ENCODE measurements at places on chromosomes 5 and 9.

- no peak for DNase-seq
Measured at GRCh38 chr5:112257976-112258375, 161.1 kb downstream of the EPB41L4A start.

GRCh38 chr5:107840161-107840560, 169.4 kb upstream of the EFNA5 start:
- DNase-seq = no peak

DNA sequence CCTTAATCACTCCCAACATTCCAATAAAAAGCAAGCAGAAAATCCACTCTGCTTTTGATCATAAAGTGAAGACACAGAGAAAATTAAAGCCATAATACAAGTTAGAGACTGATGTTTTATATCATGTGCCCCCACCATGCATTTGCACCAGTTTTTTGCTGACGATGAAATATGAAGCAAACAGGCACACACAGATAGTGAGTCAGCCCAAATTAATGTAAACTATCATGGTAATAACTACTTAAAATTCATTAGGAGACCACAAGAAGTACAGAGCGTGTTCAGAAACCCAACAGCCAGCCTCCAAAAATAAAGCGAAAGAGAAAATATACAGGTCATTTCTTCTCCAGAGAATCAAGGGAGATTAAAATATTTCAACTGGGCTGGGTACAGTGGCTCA, 46.4 kb upstream of the KDM4C start:
- peak; percentile 19 for DNase-seq

GRCh38 chr9:92035146-92035545, 80.1 kb downstream of the SPTLC1 start:
- no peak for DNase-seq

GRCh38 chr9:34426347-34427074, 31.9 kb downstream of the FAM219A start:
- no peak for DNase-seq

- DNase-seq = peak; percentile 62
Measured at GRCh38 chr5:96026406-96027041, 64.9 kb upstream of the ELL2 start.

GRCh38 chr9:131642496-131643083, 97.3 kb downstream of the PRRT1B start:
- no peak for DNase-seq

DNA sequence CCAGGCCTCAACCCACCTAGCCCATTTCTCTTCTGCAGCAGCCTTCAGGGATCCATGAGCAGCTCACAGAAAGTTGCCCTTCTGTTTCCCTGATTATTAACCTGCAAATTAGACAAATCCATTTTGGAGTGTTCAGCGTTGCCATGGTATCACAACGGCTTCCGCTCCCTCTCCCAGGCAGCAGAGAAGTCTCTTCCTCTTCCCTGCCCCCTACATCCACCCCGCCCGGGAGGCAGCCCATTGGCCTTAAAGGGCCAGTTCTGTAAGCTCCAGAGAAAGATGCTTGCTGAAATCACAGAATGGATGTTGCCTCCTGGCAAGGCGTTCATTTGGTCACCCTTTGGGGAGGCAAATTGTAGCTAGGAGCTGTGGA, 47.7 kb upstream of the BOD1 start:
- no peak for DNase-seq

- DNase-seq = peak; percentile 56
Measured at GRCh38 chr5:143685246-143685815, 126.6 kb upstream of the HMHB1 start.

- DNase-seq = no peak
Measured at GRCh38 chr5:152016421-152016820, 91.8 kb upstream of the GLRA1 start.

DNA sequence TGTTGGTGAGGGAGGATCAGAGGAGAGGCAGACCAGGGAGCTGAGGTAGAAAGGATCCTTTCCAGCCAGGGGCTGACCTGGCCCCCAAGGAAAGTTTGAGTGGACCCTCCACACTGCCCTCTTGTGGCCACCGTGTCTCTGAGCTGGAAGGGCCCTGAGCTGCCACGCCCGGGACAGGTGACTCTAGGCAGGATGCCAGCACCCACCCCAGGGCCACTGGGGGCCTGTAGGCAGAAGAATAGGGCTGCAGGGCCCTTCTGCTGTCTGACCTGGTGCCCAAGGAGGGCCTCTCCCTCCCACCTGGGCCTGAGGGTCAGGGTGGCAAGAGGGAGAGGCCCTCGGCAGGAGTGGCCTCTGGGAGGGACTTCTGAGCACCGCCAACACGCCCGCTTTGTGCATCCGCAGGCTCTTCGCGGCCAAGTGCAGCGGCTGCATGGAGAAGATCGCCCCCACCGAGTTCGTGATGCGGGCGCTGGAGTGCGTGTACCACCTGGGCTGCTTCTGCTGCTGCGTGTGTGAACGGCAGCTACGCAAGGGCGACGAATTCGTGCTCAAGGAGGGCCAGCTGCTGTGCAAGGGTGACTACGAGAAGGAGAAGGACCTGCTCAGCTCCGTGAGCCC, 76.8 kb downstream of the LMX1B start:
- no peak for DNase-seq

GRCh38 chr5:108315829-108316228, 66.1 kb downstream of the FBXL17 start:
- no peak for DNase-seq

DNA sequence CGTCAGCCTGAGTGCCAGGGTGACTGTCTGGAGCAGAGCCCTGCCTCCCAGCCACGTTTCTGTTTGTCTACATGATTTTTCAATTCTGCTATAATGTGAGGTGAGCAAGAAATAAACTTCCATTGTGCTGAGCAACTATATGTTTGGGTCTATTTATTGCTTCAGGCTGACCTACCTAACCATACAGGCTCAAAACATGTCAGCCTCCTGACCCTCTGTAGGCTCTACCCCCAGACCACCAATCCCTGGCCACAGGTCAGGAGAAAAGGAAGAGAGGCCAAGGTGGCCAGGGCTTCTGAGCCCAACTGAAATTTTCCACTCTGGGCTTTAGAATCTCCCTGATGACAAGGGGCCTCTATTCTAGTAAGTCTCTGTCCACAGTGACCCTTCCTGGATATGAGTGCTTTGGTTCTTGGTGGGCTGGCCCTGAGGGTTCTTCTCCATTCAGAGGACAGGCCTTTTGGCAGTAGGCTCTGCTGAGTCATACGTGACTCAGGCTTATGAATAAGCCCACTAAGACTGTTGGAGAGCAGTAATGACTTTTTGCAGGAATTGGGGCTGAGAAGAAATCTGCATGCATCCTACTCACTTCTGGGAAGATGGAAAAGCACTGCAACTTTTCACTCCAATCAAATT, 117.2 kb upstream of the TBCA start:
- peak; percentile 96 for DNase-seq

DNA sequence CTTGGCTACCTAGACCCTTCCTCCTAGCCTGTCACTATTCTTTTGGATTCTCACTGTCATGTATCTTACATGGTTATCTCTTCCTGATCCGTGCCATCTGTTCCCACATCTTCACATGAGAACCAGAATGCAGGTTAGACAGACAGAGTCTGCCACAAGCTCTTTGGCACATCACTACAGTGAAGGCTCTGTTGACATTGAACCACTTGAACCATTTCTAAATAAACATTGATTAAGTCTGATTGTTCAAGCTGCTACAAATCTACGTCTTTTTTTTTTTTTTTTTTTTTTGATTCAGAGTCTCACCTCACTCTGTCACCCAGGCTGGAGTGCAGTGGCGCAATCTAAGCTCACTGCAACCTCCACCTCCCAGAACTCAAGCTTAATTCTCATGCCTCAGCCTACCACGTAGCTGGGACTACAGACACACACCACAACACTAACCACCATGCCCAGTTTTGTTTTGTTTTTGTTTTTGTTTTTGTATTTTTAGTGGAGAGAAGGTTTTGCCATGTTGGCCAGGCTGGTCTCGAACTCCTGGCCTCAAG, 85.1 kb upstream of the LRRTM2 start:
- DNase-seq = no peak

- no peak for DNase-seq
Measured at GRCh38 chr5:33966805-33967204, 17.7 kb downstream of the SLC45A2 start.

DNA sequence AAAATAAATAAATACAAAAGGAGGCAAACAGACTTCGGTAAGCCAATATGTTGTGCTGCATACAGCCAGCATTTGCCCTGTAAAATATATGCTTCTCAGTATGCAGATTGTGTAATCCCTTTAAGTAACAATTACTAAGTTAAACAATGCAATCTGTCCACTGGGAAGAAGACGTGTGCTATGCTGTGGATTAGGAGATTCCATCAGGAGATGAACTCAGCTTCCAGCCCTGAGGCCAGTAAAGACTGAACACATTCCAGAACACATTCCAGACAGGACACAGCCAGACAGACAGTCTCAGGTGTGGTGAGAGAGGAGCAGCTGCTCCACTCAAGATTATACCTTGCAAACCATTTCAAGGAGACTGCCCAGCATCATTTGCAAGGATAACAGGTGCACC, 97.8 kb downstream of the MPDZ start:
- DNase-seq = no peak

GRCh38 chr9:107734256-107735013, 244.9 kb upstream of the KLF4 start:
- peak; percentile 99 for DNase-seq

DNA sequence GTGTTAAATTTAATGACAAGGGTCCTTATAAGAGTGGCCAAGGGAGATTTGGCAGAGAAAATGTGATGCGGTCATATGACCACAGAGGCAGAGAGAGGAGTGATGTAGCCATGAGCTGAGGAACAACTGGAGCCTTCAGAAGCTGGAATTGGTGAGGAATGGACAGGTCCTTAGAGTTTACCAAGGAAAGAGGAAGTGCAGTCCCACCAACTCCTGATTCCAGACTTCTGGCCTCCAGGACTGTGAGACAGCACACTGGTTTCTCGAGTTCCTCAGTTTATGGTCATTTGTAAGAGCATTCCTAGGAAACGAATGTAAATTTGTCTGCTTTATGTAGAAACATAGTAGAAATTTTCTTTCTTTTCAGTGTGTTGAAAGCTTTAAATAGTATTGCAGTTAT, 410.1 kb downstream of the CDH18 start:
- DNase-seq = no peak

- no peak for DNase-seq
Measured at GRCh38 chr9:135283671-135284070, 195.9 kb upstream of the PPP1R26 start.

DNA sequence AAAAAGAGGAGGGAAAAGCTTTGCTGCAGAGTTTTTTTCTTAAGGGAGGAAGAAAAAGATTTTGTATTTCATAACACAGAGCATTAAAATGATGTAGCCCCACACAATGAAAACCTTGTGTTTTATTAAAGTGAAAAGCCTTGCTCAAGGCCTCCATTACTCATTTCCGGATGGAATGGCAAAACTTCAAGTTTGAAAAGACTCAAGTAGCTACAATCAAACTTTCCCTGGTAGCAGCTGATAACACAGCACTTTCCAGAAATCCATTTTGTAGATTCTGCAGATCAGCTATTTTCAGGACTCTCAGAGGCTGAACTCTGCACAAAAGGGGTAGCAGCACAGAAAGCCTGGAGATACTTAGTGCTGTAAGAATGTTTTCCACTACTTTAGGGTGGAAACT, 374.8 kb downstream of the NFIB start:
- DNase-seq = peak; percentile 98

DNA sequence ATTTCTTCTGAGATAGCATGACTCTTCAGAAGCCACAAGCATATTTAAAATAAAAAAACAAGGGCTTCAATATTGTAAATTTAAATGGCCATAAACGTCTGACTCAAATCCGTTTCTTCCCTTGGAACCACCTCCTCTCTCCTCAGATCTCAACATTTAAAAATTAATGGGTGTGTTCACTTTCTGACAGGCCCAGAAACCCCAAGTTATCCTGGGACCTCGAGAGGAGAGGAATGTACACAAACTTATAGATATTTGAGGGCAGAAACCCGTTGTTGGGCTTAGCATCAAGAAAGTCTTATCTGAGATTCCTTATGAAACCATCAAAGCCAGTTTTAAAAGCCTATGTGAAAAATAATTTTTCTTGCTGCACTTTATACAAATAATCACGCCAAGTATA, 29.2 kb downstream of the MLLT3 start:
- DNase-seq = peak; percentile 58

- DNase-seq = peak; percentile 24
Measured at GRCh38 chr5:144465441-144465840, 294.8 kb downstream of the KCTD16 start.

- DNase-seq = no peak
Measured at GRCh38 chr5:133108481-133108921, 56.7 kb downstream of the HSPA4 start.

DNA sequence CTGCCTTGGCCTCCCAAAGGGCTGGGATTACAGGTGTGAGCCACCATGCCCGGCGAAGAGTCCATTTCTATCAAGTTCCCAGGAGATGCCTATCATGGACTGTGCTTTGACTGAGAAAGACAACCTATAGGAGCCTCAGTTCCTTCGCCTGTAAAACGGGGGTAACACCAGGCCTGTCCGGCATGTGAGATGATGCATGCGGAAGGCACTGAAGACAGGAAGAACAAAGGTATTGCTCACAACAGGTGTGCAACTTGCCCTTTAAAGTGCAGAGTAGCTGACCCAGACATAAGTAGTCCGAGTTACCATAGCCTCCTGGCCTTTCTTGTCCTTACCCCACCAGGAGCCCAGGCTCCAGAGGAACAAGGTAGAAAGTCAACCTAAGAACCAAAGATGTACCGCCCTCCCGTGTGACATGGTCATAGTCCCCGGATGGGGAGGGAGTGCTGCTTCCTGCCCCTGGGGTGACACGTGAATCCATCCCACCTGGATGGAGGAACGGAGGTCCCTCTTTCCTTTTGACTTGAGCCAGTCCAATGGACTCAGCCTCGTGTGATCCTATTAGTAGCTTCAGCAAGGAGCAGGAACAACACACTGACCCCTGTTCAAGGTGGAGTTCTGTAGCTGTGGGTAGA, 60.3 kb downstream of the HSPA4 start:
- DNase-seq = no peak

GRCh38 chr5:127068493-127069214, 4.6 kb downstream of the C5orf63 start:
- peak; percentile 92 for DNase-seq

GRCh38 chr5:148443998-148444397, 60.2 kb downstream of the FBXO38 start:
- DNase-seq = peak; percentile 85

DNA sequence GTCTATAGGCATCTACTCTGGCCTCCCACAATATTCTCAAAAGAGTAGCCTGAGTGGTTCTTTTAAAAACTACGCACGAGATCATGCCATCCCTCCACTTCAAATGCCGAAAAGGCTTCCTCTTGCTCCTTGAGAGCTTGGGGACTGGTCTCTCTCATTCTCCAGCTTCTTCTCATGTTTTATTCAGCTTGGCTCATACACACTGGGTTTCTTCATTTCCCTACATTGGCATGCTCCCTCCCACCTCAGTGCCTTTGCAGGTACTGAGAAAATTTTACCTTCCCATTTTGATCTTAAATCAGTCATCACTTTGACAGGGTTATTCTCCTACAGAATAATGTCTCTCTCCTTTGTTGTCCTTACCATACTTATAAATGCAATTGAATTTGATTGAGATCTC, 20.4 kb downstream of the PRLR start:
- DNase-seq = no peak

Data from fibroblast of the aortic adventitia (primary cell).